ENCODE measurements at places on chromosomes 3 and 15.

- DNase-seq, result no peak
These were observed 40.8 kb downstream of the RARB start for GRCh38 chr3:25468866-25469319.

DNA sequence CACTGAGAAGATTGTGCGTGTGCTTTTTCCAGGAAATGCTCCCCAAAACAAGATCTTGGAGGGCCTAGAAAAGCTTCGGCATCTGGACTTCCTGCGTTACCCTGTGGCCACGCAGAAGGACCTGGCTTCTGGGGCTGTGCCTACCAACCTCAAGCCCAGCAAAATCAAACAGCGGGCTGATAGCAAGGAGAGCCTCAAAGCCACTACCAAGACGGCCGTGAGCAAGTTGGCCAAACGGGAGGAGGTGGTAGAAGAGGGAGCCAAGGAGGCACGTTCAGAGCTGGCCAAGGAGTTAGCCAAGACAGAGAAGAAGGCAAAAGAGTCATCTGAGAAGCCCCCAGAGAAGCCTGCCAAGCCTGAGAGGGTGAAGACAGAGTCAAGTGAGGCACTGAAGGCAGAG, 4.8 kb downstream of the MAP1A start:
- no peak for DNase-seq

- no peak for DNase-seq
These were observed 16.3 kb downstream of the ACOX2 start for GRCh38 chr3:58520403-58521335.

DNA sequence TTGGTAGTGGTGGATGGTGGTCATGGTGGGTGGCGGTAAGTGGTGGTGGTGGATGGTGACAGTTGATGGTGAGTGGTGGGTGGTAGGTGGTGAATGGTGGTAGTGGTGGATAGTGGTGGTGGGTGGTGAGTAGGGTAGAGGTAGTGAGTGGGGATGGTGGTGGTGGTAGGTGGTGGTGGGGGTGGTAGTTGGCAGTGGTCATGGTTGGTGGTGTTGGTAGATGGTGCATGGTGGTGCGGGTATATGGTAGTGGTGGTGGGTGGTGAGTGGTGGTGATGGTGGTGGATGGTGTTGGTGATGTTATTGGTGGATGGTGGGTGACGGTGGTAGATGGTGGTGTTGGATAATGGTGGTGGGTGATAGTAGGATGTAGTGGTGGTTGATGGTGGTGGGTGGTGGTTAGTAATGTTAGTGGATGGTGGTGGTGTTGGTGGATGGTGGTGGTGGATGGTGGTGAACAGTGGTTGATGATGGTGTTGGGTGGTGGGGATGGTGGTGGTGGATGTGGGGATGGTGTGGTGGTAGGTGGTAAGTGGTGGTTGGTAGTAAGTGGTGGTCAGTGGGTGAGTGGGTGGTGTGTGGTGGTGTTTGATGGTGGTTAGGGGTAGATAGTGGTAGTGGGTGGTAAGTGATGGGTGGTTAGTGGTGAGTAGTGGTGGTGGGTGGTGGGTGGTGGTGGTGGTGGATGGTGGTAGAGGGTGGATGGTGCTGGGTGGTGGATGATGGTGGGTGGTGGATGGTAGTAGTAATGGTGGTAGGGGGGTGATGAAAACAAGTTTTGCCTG, 16.7 kb upstream of the RIOX2 start:
- no peak for DNase-seq

- peak; percentile 32 for DNase-seq
These were observed 747 bp downstream of the SORD start for GRCh38 chr15:45023659-45024225.

DNA sequence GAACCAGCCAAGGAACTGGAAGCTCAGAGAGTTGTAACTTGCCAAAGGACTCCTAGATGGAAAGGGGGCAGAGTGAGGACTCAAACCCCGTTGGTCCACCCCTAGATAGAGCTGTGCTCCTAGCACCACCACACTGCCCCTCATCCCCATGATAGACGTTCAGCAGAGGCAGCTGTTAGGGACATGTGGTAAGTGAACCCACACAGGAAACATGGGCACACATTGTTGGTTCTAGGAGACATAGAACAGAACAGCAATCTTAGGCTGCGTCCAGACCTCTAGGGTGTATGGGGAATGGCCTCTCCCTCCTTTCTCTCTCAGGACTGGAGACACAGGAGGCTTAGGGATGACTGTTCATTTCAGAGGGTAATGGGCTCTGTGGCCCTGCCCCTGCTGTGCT, 102.7 kb downstream of the ANP32A start:
- no peak for DNase-seq

- no peak for DNase-seq
These were observed 8.3 kb downstream of the ARL13B start for GRCh38 chr3:93988283-93988682.

GRCh38 chr15:78938658-78939488, 6.0 kb downstream of the CTSH start:
- DNase-seq, result no peak

DNA sequence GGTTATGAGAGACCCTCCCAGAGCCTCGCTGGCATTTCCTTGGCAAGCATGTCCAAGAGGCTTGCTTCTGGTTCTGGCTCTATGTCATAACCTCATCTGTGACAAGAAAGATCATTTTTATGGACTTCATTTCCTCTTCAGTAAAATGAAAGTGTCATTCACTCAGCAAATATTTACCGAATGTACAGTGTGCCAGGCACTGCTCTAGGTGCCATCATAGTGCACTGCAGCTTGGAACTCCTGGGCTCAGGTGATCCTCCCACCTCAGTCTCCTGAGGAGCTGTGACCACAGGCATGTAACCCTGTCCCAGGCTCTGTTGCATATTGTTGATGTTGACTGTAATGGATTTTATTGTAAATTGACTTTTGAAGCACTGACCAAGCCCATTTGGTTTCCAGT, 18.7 kb upstream of the ITPKA start:
- no peak for DNase-seq

DNA sequence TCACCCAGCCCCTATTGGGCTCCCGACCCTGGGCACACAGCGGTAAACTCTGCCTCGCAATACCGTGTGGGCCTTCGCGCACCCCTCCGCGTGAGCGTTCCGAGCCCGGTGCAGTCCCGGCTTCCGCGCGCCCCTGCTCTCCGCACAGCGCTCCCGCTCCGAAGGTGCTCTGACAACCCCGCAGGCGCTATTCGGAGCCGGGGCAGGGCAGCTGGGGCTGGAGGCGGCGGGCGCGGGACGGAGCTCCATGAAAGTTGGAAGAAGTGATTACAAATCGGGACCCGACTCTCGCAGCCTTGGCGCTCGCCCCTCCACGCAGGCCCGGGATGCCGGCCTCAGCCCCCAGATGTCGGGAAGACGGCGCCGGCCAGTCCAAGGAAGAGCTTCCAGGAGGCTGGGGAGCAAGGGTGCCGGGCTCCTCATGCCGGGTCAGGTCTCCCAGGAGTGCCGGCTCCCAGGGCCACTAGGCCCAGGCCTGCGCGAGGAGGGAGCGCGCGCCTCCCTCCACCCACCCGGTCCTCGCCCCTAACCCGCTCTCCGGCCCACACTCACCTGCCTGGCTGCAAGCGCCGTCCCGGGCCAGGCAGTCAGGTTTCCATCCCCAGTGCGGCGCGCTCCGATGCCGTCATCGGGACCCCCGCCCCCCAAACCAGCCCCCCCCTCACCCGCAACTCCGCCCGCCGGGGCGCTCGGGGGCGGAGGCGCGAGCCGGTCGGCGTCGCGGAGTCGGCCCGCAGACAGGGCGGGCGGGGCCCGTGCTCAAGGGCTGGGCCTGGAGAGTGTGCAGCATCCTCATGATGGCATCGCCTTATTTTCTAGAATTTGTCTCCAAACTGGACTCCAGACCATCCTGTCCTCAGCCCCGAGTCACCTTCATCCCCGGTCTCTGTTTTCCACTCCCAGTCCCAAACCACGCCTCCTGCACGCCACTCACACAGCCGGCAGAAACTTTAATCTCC, at the start of gene KIF7:
Gene KIF7, minus strand, starts transcription at position 621 of the 959 bp plus-strand sequence. CDS start 2,537 bp downstream, outside the sequence.
- DNase-seq, result peak; percentile 25

DNA sequence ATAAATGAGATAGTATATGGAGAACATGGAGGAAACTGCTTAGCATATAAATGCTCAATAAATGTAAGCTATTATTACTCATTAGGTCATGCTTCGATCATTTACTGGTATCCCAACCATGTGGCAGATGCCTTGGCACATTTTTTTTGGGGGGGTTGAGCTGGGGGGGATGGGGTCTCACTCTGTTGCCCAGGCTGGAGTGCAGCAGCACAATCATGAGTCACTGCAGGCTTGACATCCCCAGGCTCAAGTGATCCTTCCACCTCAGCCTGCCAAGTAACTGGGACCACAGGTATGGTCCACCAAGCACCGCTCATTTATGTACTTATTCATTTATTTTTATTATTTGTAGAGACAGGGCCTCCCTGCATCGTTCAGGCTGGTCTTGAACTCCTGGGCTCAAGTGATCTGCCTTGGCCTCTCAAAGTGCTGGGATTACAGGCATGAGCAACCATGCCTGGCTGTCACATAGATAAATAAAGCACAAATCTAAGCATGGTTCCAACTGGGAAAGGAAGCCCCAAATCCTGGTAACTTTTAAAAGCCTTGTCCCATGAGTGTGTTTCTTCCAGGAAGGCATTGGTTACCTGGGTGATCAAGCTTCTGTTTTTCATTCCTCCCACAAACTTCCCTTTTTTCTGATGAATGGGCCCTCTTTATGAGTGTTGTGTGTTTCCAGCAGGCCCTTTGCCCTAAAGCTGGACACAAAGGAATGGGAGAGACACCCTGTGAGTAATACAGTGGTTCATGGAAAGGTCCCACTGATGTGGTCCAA, 147.4 kb upstream of the UMPS start:
- DNase-seq, result no peak

DNA sequence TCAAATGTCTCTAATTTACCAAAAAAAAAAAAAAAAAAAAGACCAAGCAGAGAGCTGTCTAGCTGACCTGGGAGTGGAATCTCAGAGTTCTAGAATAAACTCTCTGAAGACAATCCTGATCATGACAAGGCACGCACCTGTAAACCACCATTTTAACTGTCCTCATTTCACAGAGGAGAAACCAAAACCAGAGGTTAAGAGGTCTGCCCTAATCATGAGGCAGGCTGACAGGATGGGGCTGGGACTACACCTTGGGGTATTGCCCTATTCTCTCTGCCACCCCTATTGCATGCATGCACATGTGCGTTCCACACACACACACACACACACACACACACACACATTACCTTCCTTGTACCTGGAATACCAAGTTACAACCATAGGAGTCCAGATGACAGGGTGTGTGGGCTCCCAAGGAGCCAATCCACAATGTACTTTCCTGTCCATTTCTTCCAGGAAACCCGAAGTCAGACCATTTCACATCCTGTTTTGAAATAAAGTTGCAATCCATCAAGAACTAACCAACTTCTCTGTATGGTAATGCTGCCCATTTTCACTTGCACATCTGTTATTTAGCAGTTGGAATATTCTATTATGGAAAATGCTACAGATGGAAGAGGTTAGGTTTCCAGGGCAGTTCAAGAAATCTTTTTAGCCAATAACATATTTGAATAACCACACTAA, 34.6 kb downstream of the HSPBAP1 start:
- no peak for DNase-seq

GRCh38 chr3:62065985-62066693, 307.2 kb downstream of the FEZF2 start:
- no peak for DNase-seq

GRCh38 chr15:66646308-66646707, 55.7 kb upstream of the SMAD6 start:
- no peak for DNase-seq
